ENCODE measurements at places on chromosomes 1 and 21. TPM values are rescaled to one million over a fixed set of nuclear protein-coding genes. Genes with fewer than 3 reads are reported as not detected.

The IFI44L gene
- 3.4 TPM for polyA plus RNA-seq

- no peak overlapping the region for H3K4me3 ChIP-seq
- no peak for DNase-seq
- H3K36me3 ChIP-seq, result no peaks in the 10 kb centered on the region
Measured at GRCh38 chr1:6269720-6270400, 9.0 kb upstream of the GPR153 start.

DNA sequence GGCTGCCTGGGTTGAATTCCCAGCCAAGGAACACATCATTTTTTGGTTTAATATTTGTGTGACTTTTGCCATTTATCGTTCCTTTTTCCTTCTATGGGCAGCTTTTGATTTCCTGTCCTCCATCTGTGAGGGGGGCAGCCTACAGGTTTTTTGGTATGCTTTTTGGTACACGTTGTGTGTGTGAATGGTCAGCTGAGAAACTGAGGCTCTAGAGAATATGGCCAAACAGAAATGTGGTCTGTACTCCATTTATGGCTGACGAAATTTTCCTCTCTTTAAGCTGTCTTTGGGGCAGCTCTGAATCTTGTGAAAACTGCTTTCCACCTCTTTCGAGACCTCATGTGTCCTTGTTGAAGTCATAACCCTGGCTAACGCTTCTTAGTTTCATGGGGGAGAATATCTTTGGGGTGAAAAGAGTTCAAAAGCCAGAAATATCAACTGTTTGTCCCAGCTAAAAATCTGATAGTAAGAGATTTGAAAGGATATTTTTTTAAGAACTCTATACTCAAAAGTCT is 26.6 kb downstream of the NRDC start:
- no peak overlapping the region for H3K4me3 ChIP-seq
- no peaks in the 10 kb centered on the region for H3K27me3 ChIP-seq
- peaks cover 10% of the 10 kb centered on the region for H3K4me1 ChIP-seq
- H3K27ac ChIP-seq, result no peak overlapping the region

DNA sequence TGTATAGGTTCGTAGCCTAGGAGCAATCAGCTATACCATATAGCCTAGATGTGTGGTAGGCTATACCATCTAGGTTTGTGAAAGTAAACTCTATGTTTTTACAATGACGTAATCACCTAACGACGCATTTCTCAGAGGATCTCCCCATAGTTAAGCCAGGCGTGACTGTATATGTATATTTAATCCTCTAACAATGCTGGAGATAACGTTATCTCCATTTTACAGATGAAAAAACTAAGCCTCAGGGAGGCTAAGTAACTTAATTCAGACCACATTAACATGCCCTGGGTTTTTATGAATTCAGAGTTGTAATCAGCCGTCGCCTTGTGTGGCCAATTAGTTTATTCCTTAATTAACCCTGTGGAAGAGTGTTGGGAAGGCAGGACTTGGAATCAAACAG is 107.7 kb upstream of the PLXNA2 start:
- H3K36me3 ChIP-seq, result no peaks in the 10 kb centered on the region
- no peaks in the 10 kb centered on the region for H3K27me3 ChIP-seq
- H3K4me3 ChIP-seq, result no peak overlapping the region
- H3K4me1 ChIP-seq, result no peaks in the 10 kb centered on the region
- H3K27ac ChIP-seq, result no peak overlapping the region
